ENCODE measurements at places on chromosomes 3 and 15. TPM values are rescaled to one million over a fixed set of nuclear protein-coding genes. Genes with fewer than 3 reads are reported as not detected.

PSTPIP1 gene
- total RNA-seq: not detected

ISLR gene
- total RNA-seq: not detected

TMEM266 gene
- total RNA-seq: 0.17 TPM

GPR149 gene
- total RNA-seq: not detected

CD86 gene
- total RNA-seq: not detected

IMPG2 gene
- 0.04 TPM for total RNA-seq

SCAANT1 gene
- total RNA-seq: not detected

OR5K2 gene
- not detected for total RNA-seq

ZNF385D gene
- not detected for total RNA-seq

LIPC gene
- not detected for total RNA-seq

GMNC gene
- total RNA-seq: not detected

MKRN3 gene
- 2.5 TPM for total RNA-seq

LDHAL6B gene
- total RNA-seq: not detected

GOLGA6L4 gene
- total RNA-seq: 1.7 TPM

DPPA2 gene
- not detected for total RNA-seq

SLC6A6 gene
- 82.2 TPM for total RNA-seq

GOLGA8A gene
- 8.8 TPM for total RNA-seq

FGD5 gene
- total RNA-seq: not detected

CLDN18 gene
- not detected for total RNA-seq

IL17RB gene
- 1.2 TPM for total RNA-seq

AGBL1 gene
- not detected for total RNA-seq

ATP2C1 gene
- total RNA-seq: 32.8 TPM

FAM227B gene
- 0.96 TPM for total RNA-seq

DAPK2 gene
- total RNA-seq: 3.9 TPM

DLEC1 gene
- total RNA-seq: not detected

RPUSD2 gene
- total RNA-seq: 15.1 TPM

GOLGA6D gene
- not detected for total RNA-seq

CXCR6 gene
- not detected for total RNA-seq

CELF6 gene
- total RNA-seq: 0.07 TPM

FRMD4B gene
- total RNA-seq: 0.78 TPM

ZNF197 gene
- total RNA-seq: 1.8 TPM

PPARG gene
- total RNA-seq: 34.3 TPM

LTK gene
- total RNA-seq: 0.20 TPM

CCDC39 gene
- not detected for total RNA-seq

CHRNB4 gene
- total RNA-seq: 0.63 TPM

MYO1E gene
- 249 TPM for total RNA-seq

SNTN gene
- not detected for total RNA-seq

HESX1 gene
- total RNA-seq: not detected

SLC2A2 gene
- total RNA-seq: not detected

TUBGCP4 gene
- total RNA-seq: 7.6 TPM

AHSG gene
- total RNA-seq: not detected

WDR72 gene
- total RNA-seq: 6.1 TPM

FANCD2OS gene
- total RNA-seq: not detected

FBXL22 gene
- total RNA-seq: 0.32 TPM

RUVBL1 gene
- total RNA-seq: 97.8 TPM

Data from A549 treated with ZK216348 at 1 μM for 4 hours (cell line).